ENCODE measurements at places on chromosomes 16 and 17. TPM values are rescaled to one million over a fixed set of nuclear protein-coding genes. Genes with fewer than 3 reads are reported as not detected.

GRCh38 chr17:73566905-73567782 lies 77.1 kb downstream of the SDK2 start:
- no peak overlapping the region for H3K4me3 ChIP-seq
- H3K27me3 ChIP-seq, result no peaks in the 10 kb centered on the region
- DNase-seq, result no peak
- H3K36me3 ChIP-seq, result no peaks in the 10 kb centered on the region
- no peak overlapping the region for H3K27ac ChIP-seq
- H3K4me1 ChIP-seq, result peaks cover 7% of the 10 kb centered on the region

- no peak overlapping the region for H3K4me3 ChIP-seq
- peaks cover 4% of the 10 kb centered on the region for H3K27me3 ChIP-seq
- H3K36me3 ChIP-seq, result no peaks in the 10 kb centered on the region
- DNase-seq, result no peak
- no peak overlapping the region for H3K27ac ChIP-seq
- peaks cover 17% of the 10 kb centered on the region for H3K4me1 ChIP-seq
These were observed 36.0 kb upstream of the SLC39A11 start for GRCh38 chr17:73128496-73128895.

- no peaks in the 10 kb centered on the region for H3K4me1 ChIP-seq
- no peak overlapping the region for H3K4me3 ChIP-seq
- H3K27ac ChIP-seq, result no peak overlapping the region
- H3K36me3 ChIP-seq, result peaks cover 10% of the 10 kb centered on the region
These were observed 203.9 kb downstream of the CEP112 start for GRCh38 chr17:65987988-65988387.

- H3K27me3 ChIP-seq, result peaks cover 2% of the 10 kb centered on the region
- H3K4me3 ChIP-seq, result no peak overlapping the region
- no peaks in the 10 kb centered on the region for H3K36me3 ChIP-seq
These were observed 15.0 kb downstream of the PLCD3 start for GRCh38 chr17:45117334-45117733.

GRCh38 chr17:30517786-30518185 lies 40.6 kb downstream of the GOSR1 start:
- no peak overlapping the region for H3K27ac ChIP-seq
- H3K4me1 ChIP-seq, result no peaks in the 10 kb centered on the region
- DNase-seq, result no peak
- no peak overlapping the region for H3K4me3 ChIP-seq

DNA sequence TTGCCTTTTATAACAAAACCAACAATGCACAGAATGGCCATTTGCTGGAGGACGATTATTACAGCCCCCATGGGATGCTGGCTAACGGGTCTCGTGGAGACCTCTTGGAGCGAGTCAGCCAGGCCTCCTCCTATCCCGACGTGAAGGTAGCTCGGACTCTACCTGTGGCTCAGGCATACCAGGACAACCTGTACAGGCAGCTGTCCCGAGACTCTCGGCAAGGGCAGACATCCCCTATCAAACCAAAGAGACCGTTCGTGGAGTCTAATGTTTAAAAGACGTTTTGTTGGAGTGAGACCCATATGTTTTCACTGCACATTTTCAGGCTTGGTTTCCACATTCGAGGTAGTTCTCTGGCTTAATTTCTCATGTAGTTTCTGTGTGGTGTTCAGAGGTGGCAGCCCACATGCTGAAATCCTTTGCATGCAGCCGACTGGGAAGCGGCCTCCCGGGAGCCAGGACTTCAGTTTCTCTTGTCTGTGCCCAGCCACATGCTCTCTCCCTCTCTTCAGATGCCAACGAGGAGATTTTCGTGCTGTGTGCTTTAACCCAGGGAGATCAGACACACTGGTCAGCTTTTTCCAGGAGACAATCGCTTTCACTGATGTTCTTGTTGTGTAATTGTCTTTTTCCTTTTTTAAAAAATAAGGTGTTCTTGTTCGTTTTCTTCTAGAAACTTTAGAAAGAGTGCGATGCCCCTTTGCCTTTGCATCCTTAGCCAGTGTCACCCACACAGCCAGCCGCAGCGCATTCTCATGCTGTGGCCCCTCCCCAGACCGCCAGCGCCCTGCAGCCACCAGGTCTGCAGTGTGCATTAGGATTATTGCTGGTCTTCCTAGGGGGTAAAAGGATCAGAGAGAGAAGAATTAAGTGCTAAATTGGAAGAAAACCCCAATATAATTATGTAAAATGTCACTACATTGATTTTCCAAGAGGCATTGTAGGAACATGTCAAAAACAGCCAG lies 24.1 kb downstream of the CYB561 start:
- peaks cover 12% of the 10 kb centered on the region for H3K27me3 ChIP-seq
- no peak for DNase-seq
- peaks cover 15% of the 10 kb centered on the region for H3K36me3 ChIP-seq
- H3K4me3 ChIP-seq, result peak overlapping the region; percentile 71
- H3K4me1 ChIP-seq, result peaks cover 50% of the 10 kb centered on the region

DNA sequence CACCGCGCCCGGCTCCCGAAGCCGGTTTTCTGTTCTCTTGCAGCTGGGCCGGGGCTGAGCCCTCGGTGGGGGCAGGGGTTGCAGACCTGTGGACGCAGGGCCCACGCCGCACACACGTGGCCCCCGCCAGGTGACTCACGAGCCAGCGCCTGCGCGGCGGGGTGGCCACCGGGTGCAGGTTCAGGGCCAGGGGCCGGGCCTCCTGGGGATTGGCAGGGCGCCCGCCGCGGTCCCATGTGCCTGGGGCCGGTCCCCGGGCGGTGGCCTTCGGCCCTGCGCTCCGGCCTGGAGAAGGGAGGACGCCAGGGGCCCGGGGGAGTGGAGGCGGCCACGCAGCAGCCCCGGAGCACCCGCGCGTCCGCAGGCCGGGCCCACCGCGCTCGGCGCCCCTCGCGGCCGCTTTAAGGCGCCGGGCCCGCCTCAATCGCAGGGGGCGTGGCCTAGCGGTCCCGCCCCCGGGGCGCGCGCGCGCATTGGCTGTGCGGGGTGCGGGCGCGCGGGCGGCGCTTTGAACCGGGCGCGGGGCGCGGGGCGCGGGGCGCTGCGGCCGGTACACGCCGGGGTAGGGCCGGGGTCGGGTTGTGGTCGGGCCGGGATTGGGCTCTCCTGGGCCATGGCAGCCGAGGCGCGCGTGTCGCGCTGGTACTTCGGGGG lies at the start of gene SLC25A10:
SLC25A10 (plus strand) TSS at position 471 of the 654 bp plus-strand sequence; CDS start at position 614, 143 bp downstream.
- H3K4me3 ChIP-seq, result peak within 1 kb of the TSS; percentile 95
- peaks cover 10% of the 10 kb centered on the region for H3K4me1 ChIP-seq
- peaks cover 10% of the 10 kb centered on the region for H3K27me3 ChIP-seq
- H3K27ac ChIP-seq, result peak within 1 kb of the TSS; percentile 98

GRCh38 chr17:36942631-36943125 lies 5.4 kb downstream of the LHX1 start:
- H3K4me3 ChIP-seq, result no peak overlapping the region
- no peak overlapping the region for H3K27ac ChIP-seq
- DNase-seq, result peak; percentile 29
- H3K4me1 ChIP-seq, result peaks cover 8% of the 10 kb centered on the region

- H3K4me1 ChIP-seq, result peaks cover 48% of the 10 kb centered on the region
- H3K27ac ChIP-seq, result no peak overlapping the region
- H3K4me3 ChIP-seq, result no peak overlapping the region
- H3K27me3 ChIP-seq, result peaks cover 2% of the 10 kb centered on the region
These were observed 56.7 kb downstream of the CFDP1 start for GRCh38 chr16:75376475-75377161.

- no peak for DNase-seq
- H3K27ac ChIP-seq, result no peak overlapping the region
- no peaks in the 10 kb centered on the region for H3K36me3 ChIP-seq
These were observed 3.0 kb downstream of the PIPOX start for GRCh38 chr17:29045734-29046472.

Gene TBC1D3G
- total RNA-seq, result not detected

Gene TMIGD1
- not detected for total RNA-seq

Gene ZNF830
- 19.1 TPM for total RNA-seq

Gene SNN
- total RNA-seq, result 491 TPM

Gene TGFB1I1
- 19.2 TPM for total RNA-seq

Gene SHCBP1
- total RNA-seq, result 2.4 TPM

Gene INCA1
- 0.44 TPM for total RNA-seq

Gene DNAI2
- total RNA-seq, result not detected
